ENCODE measurements at places on chromosomes 12 and 14. TPM values are rescaled to one million over a fixed set of nuclear protein-coding genes. Genes with fewer than 3 reads are reported as not detected.

Gene PTCSC3
- total RNA-seq, result not detected

DNA sequence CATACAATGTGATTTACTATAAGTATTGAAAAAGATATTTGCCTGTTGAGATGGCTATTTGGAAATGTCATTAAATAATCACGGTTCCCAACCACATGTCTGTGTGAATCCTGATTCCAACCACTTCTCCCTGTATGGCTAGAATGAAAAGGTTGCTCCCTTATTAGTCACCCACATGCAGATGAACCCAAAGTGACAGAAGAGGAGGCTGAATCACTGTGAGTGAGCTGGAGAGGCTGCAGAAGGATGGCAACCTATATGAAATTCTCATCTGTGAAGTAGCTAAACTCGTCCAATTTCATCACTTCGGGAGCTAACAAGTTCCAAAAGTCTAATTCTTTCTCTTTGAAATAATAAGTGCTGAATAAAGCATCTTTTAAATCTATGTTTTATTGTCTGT is 300.5 kb downstream of the PRKD1 start:
- peak; percentile 24 for DNase-seq

DNA sequence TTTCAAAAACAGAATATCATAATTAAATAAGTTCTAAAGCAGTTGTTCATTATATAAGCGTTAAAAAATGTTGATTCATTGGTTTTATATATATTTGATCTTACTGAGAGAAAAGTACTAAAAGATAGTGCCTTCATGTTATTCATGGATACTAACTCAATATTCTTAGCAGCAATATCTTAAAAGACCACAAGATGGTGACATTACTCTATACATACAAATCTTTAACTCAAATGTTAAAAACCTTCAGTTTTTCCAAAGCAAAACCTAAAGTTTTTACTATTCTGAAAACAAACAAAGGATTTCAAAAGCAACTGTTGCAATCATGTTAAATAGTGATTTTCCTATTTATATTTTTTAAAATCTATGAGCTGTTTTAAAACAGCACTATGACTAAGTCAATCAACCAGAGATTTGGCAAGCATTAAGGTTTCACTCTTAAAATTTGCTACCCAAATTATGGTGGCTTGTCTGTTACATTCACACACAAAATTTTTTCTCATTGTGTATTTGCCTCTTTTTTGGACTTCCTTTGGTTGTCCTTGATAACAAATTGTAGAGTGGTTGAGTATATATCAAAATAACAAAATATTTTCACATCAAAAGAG is 50.1 kb upstream of the RERGL start:
- peak; percentile 9 for DNase-seq

- DNase-seq, result peak; percentile 66
Measured at GRCh38 chr12:2845280-2845679, 10.4 kb upstream of the NRIP2 start.

DNA sequence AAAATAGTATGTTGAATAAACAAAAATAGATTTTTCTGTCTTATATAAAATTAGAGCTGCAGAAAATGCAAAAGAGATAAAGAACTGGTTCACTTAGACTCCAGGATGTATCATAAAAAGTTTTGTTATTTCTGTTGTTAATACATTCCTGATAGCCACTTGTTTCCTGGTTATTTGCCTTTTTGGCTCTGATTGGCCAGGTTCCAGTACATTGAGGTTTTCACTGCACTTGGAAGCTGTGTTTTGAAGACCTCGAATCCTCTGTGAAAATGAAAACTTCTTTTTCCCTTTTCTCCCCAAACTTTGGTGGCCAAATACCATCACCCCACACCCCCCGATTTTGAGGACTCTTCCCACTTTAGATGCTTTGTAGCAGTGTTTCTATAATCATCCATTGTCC is 525.3 kb downstream of the MED13L start:
- no peak for DNase-seq

DNA sequence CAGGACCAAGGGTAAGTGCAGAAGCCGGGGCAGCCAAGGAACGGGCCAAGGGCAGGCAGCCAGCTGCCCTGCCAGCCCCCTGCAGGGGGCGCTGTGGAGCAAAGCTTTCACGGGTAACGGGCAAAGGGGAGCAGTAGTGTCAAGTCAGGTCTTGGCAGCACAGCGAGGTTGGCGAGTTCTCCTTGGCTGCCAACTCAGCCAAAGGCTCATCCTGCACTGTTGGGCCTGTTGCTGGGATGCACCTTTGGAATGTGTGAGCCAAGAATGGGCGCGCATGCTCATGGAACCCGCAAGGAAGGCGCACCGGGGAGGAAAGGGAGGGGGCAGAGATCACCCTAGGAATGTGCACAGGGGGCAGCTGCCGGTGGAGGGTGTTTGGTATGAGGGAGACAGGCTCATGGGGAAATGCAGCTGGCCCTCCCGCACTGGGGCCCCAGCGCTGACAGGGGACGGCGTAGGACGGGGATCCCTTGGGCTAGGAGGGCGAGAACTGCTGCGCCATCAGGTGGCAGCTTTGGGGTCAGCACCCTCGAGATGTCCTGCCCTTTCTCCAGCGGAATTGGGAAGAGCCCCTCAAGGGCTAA is 138.0 kb downstream of the ASCL4 start:
- peak; percentile 31 for DNase-seq

Gene RNF212B
- not detected for total RNA-seq

DNA sequence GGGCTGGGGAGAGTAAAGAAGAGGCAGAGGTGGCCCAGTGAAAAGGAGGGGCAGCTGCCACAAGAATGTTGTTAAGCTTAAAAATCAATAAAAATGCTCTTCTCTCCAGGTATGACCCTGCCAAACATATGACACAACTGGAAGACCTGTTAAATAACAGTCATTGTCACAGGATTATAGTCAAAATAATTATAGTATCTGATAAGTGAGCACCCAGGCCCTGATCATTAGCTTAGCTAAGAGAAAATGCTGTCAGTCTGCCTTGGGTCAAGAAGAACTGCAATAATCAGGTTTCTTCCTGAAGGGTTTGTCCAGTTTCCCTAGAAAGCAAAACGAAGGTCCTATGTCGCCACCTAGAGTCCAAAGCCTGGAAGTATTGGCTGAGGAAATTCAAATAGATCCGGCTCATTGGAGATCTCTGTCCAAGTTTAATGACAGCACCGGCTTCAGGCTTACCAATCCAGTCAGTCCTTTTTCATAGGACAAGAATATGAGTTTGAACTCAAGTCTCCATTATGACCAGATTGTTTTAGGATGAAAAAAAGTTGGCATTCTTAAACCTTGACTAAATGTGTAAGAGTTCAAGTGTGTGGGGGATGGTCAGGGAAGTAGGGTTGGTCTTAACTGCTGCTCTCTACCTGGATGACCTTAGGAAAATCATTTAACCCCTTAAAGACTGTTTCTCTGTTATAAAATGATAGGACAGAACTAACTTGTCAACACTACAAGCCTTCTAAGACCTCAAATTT is 22.5 kb upstream of the NKX2-8 start:
- DNase-seq, result peak; percentile 64

- no peak for DNase-seq
Measured at GRCh38 chr12:16238661-16239060, 38.8 kb downstream of the SLC15A5 start.

Gene ACACB
- total RNA-seq, result 2.0 TPM

DNA sequence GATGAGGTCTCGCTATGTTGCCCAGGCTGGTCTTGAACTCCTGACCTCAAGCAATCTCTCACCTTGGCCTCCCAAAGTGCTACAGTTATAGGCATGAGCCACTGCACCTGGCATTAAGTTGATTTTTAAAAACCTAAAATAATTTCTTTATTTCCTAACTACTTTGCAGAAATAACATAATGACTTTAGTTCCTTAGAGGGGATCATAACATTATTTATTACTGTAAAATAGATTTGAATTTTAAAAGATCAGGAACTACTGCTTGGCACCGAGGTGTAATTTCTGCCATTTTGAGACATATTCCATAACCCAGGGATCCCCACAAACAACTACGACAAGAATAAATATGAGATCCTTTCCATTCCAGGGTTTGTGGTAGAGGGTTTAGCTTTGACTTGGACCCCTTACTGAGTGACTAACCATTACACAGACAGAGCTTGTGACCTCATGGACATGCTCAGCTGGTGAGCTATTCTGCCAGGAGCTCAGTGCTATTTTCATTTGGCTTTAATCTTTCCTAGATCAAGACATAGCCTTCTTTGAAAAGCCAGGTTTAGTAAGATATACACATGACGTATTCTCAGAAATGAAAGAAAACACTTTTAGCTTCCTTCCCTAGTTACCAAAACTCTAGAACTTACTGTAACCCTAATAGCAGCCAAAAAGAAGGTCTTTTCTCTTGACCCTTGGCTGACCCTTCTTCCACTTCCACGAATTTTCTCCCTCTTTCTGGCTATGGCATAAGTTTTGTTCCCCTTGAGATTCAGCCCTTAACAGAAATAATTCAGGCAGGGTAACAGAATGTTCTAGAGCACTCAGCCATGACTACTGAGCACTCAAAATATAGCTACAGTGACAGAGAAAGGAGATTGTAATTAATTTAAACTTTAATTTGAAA is 75.1 kb upstream of the NUDT4 start:
- DNase-seq, result peak; percentile 54

DNA sequence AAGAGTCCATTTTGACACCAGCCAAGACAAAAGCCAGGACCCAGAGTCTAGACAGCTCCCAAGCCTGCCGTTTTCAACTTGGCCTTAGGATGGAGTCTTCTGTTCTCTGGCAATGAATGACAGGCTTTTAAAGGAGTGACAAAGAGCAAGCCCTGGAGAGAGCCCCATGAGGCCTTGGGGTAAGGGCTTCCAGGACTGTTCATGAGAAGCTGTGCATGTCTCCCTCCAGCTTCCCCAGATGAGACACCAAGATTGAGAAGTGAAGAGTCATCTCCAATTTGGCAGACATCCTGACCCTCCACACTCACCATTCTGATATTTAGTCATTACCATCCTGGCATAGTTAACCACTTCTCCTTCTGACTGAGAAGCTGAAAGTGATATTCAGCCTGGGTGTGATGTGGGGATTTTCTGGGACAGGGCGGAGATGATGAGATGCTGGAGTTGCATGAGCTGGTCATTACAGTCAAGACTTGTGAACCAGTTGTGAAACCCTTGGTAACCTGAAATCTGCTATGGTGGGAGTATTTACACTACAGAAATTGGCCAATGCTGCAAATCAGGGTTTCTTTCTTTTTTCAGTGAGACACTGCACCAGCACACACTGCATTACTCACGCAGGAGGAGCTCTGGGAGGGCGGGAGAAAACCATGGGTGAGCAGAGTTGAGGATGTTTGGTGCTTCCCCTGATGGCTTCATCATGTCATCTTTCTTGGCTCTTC is 77.8 kb downstream of the VCPKMT start:
- DNase-seq, result peak; percentile 98

Gene CKB
- total RNA-seq, result 6.9 TPM

GRCh38 chr12:21942377-21942703 is 1.1 kb upstream of the ABCC9 start:
- DNase-seq, result no peak

DNA sequence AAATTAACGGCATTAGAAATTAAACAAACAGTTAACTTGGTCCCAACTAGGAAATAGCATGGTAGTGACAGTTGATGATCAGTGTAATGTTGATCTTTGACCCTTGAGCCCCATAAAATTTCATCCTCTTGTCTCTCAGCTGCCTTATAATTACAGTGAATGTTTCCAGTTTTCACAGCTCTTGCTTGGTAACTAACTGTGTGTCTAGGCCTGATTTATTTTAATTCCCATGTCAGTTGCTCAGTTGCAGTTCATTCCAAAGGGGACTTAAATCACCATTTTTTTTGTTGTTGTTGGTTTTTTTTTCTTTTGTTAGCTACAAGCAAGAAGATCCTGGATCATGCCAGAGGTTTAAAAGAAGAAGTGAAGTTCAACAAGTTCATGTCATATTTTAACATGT is 1883.7 kb upstream of the FLRT2 start:
- no peak for DNase-seq

- DNase-seq, result no peak
Measured at GRCh38 chr12:80175307-80175930, 76.1 kb downstream of the OTOGL start.

DNA sequence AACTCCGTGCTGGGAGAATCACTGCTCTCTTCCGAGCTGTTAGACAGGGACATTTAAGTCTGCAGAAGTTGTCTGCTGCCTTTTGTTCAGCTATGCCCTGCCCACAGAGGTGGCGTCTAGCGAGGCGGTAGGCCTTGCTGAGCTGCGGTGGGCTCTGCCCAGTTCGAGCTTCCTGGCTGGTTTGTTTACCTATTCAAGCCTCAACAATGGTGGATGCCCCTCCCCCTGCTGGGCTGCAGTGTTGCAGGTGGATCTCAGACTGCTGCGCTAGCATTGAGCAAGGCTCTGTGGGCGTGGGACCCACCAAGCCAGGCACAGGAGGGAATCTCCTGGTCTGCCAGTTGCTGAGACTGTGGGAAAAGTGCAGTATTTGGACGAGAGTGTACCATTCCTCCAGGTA is 43.7 kb downstream of the GPR137C start:
- DNase-seq, result no peak

Gene NRXN3
- total RNA-seq, result 1.2 TPM

Gene RND1
- 0.07 TPM for total RNA-seq

GRCh38 chr14:43166163-43166562 is 1340.9 kb downstream of the FSCB start:
- DNase-seq, result no peak
